ENCODE measurements at places on chromosomes 1 and 21.

DNA sequence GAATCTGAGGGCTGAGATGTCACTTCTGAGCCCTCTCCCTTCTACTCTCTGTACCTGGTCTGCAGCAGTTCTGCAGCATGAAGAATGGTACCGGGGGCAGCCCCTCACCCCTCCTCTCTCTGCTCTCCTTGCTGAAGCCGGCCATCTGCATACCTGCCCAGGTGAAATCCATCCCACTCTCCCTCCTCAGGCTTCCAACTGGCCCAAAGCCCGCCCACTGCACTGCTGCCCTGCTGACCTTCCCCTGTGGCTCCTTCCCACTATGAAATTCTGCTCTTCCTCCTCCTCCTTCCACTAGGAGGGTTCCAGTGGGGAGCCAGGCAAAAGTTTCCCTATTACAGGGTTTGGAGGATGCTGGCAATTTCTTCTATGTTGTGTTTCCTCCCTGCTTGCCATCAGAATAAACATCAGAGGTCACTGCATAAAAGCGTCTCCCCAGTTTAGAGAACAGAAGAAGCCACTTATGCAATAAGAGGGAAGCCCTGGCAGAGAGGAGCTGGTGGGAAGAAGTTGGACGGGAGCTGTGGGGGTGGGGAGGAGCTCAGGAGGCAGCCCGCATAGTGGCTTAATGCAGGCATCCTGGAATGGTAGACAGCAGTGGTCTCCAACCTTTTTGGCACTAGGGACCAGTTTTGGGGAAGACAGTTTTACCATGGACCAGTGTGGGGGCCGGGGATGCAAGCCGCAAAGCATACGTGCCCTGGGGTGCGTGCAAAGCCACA lies 30.3 kb downstream of the TMCO4 start:
- DNase-seq = no peak

DNA sequence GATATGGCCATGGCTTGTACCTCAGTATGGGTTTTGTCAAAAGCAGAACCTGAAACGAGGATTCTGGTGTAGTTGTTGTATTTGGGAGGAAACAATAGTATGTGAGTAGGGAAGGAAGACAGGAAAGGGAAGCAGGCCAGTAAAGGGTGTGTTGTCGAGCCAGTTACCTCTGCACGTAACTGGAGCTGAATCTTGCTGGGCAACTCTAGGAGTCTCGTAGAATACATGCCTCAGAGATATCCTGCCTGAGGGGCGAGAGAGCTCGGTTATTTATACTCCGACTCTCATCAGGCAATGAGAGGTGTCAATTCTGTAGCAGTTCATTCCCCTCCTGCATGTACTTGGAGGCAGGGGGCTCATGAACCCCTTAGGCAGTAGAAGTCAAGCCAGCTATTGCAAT lies 45.9 kb upstream of the KIF26B start:
- DNase-seq = no peak

GRCh38 chr1:57489358-57490036 lies 65.6 kb upstream of the DAB1 start:
- no peak for DNase-seq

- DNase-seq = no peak
Measured at GRCh38 chr1:164576291-164577271, 17.6 kb downstream of the PBX1 start.

- no peak for DNase-seq
Measured at GRCh38 chr21:29237110-29238052, 61.3 kb upstream of the BACH1 start.

DNA sequence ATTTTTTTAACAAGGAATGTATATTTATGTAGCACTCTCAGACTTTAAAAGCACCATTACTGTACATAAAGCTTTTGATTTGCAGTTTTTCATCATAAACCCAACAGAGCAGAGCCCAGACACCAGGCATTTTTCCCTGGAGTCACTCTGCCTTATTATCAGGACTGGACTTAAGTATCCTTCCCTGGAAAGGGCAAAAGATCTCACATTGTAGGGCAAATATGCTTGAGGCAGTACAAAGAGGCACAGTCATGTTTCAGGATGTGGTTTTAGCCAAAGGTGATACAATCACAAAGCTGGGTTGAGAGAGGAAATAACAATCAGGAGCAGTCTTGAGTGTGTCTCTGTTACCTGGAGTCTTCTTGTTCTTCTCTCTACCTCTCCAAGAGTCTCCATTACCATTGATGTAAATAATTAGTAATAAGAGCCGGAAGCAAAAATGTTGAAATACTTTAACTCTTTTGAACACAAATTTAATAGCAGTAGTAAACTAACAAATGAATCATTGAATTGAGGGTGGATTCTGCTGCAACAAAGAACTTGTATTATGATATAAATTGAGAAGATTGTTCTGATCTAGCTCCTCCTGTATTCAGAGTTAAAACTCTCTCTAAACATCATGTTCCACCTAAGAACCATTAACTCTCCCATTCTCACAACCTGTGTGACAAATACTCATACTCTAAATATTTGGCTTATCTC lies 160.5 kb downstream of the LTN1 start:
- DNase-seq = no peak

DNA sequence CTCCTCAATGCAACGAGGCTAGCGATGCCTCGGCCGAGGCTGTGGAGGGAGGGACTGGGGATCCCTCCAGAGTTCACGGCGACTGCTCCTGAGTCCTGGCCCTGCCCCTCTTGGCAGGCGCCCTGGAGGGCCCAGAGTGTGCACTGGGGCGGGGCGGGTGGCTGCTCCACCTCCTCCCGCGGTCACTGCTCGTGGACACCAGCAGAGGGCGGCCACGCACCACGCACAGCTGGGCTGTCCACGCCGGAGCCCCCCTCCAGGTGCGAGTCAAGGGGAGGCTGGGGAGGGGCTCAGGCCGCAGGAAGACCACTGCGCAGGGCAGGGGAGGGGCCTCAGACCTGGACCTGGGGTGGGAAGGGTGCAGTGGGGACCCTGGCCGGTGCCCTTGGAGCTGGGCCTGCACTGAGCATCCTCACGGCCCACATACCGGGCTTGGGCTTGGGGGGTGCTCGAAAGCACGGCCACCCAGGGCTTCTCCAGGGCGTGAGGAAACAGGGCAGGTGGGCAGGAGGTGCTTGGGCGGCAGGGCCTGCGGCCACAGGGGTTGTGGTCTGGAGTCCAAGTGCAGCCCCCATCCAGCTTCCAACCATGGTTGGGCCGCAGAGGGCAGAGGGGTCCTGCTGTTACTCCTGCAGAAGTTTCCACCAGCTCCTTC lies 20.6 kb upstream of the TTC34 start:
- no peak for DNase-seq

DNA sequence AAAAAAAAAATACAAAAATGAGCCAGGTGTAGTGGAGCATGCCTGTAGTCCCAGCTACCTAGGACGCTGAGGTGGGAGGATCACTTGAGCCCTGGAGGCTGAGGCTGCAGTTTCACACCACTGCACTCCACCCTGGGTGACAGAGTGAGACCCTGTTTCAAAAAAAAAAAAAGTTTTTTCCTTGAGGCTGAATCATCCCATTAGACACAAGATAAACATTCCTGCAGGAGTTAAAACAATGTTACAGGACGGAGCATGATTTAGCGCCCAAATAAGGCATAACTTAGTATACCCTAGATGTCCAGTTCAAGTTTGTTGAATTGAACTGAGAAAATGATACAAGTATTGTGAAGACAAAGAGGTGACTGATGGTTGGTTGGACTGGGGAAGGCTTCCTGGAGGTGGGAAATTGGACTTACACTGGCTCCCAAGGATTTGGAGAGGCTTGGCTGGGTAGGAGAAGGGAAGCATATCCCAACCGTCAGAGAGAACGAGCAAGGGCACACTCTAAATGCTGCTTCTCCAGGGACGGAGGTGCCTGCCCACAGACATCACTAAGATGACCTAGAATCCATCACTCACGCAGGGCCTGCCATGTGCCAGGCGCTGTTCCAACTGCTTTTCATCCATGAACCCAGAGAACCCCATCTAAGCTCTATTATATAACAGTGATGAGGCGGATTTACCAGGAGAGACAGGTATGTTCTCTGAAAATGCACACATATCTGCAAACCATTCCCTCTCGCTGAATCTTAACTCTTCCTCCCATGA lies 610.6 kb downstream of the KIF26B start:
- DNase-seq = no peak

DNA sequence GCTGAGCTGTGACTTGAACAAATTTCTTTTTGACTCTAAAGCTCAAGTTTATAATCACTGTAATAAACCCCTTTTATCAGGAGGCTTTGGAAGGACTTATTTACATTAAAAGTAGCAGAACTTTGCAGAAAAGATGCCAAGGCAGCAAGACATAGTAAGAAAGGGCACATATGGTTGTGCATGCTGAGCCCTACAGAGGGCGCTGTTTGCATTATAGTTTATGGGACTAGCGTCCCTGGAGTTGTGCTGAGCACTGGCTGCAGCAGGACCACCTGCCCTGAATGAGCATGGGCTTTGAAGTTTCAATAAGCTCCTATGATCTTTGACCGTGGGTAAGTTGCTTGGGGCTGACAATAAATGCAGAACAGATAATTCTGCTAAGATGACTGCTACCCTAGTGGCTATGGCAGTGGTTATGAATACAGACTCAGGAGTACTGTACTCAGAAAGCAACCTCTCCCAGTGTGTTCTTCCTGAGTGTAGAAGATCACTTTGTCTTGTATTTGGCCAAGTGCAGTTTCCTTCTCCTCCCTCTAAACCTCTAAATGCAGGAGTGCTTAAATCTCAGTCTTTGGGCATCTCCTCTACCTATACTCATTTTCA lies 45.4 kb upstream of the USP1 start:
- DNase-seq = no peak

DNA sequence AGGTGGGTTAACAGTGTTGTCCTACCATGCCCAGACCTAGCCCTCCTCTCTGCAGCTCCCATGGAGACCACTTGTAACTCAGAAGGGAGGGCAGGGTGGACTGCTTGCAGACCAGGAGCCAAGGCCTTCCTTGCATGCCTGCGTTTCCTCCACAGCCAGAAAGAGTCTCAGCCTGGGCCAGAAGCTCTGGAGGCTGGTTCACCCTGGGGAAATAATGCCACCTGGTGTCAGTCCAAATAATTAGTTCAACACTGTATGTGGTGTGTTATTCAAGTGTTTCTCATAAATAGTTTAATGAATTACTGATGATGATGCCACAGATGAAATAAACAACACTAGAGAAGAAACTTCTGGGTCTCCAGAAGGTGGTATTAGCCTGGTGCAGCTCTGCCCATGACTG lies 16.9 kb upstream of the VANGL1 start:
- no peak for DNase-seq

- DNase-seq = no peak
Measured at GRCh38 chr1:159925719-159926078, 392 bp upstream of the TAGLN2 start.

DNA sequence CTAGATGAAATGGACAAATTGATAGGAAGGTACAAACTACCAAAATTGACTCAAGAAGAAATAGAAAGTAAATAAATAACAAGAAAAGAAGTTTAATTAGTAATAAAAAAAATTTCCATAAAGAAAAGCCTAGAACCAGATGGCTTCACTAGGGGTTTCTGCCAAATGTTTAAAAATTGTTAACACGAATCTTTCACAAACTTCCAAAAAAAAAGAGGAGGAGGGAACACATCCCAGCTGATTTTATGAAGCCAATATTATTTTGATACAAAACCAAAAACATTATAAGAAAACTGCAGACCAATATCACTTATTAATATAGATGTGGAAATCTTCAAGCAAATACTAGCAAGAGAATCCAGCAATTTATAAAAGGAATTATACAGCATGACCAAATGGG lies 89.5 kb downstream of the COLGALT2 start:
- no peak for DNase-seq

- no peak for DNase-seq
Measured at GRCh38 chr1:16462773-16463330, 22.3 kb downstream of the NECAP2 start.

- no peak for DNase-seq
Measured at GRCh38 chr1:44798481-44799365, 1.5 kb upstream of the PLK3 start.

- no peak for DNase-seq
Measured at GRCh38 chr21:35349376-35350080, 300.4 kb upstream of the RUNX1 start.

DNA sequence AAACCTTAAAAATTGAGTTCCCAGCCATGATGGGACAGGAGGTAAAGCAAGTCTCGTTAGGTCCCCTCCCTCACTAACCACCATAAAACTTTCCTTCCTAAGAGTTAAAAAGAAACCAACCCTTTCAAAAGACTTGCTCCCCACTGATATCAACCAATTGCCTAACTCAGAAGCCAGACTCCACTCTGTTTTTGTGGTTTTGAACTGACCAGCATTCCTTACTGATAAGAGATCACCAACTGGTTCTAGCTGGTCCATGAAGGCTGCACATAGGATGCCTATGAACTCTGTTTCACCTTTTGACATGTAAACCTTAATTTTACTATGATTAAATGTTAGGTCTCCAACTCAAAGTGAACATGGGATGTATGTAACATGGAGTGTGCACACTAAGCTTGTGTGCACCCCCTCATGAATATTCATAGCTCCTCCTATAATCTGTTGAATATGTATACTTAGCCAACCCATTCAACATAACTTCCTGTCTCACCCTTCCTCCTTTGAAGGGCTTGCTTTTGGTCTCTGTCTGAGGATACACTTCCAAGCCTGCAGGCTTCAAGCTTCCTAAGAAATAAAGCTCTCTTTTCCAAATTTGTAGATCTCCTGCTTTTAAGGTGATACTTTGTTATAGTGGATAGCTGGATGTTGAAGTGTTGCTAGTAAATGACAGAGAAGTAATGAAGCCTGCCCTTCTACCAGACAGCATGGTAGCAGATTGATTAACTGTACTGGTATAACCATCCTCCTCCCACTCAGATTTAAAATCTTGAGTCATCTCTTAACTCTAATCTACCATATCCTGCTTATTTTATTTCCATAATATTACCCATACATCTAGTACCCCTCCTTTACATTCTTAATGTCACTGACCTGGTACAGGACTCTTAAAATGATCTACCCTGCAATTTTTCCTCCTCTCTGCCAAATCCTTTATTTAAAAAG lies 95.6 kb downstream of the ZNF644 start:
- DNase-seq = no peak

- no peak for DNase-seq
Measured at GRCh38 chr1:232274236-232274855, 355.6 kb downstream of the SIPA1L2 start.

- DNase-seq = no peak
Measured at GRCh38 chr21:32240851-32241687, 37.8 kb downstream of the MIS18A start.
